ENCODE measurements at places on chromosomes 16 and 17. TPM values are rescaled to one million over a fixed set of nuclear protein-coding genes. Genes with fewer than 3 reads are reported as not detected.

The MYO15A gene
- 1.5 TPM for total RNA-seq

The EVPLL gene
- not detected for total RNA-seq

The WRAP53 gene
- 27.1 TPM for total RNA-seq

The GP1BA gene
- not detected for total RNA-seq

The NETO2 gene
- 5.7 TPM for total RNA-seq

The CLEC19A gene
- not detected for total RNA-seq

The KRTAP4-4 gene
- not detected for total RNA-seq

The CCL5 gene
- total RNA-seq = 33.1 TPM

The TANC2 gene
- 6.6 TPM for total RNA-seq

The BRCA1 gene
- 99.9 TPM for total RNA-seq

The ADAM11 gene
- total RNA-seq = 0.19 TPM

The KLHL10 gene
- 0.19 TPM for total RNA-seq

The TMUB2 gene
- total RNA-seq = 19.8 TPM
